ENCODE measurements at places on chromosomes 1 and 21. TPM values are rescaled to one million over a fixed set of nuclear protein-coding genes. Genes with fewer than 3 reads are reported as not detected.

GRCh38 chr1:240109920-240110636, 18.4 kb downstream of the FMN2 start:
- peak; percentile 37 for DNase-seq

DNA sequence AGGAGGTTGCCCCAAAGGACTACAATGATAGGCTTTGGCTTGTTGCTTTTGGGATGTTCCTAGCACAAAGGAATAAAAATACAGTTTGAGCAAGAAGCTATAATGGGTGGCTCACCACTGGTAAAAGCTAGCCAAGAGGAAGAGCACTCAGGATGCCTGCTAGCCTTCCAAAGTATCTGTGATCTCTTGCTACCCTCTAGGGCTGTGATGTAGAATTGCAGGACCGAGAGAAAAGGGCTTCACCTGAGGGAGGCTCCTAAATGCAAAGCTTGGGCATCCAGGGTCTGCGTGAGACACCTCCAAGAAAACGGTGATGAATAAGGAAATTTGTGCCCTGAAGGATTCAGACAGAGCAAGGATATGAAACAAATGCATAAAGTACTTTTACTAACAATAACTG, 17.7 kb downstream of the IVL start:
- peak; percentile 46 for DNase-seq

DNA sequence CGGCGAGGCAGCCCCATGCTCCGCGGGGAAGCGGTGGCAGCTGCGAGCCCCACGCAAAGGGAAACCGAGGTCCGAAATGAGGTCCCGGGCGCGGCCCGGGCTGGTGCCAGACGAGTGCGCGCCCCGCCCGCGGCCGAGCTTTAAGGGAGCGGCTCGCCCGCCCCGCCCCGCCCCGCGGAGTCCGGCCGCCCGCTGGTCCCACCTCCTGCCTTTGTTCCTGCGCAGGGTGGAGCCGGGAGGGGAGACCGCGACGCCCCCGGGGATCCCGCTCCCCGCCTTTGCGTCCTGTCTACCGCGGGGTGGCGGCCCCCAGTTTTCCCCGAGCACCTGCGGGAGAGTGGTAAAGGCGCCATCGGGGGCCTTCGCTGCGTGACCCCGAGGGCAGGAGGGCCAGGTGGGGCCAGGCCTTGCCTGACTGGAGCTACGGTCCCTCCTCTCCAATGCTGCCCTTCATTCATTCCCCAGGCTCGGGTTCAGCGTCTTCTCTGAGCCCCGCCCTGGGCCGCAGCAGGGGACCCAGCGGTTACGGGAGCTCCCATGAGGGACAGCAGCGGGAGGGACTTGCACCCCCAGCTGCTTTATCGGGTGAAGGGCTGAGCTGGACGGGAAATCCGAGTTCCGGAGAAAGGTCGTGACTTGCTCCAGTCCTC, at the start of gene HES2:
Gene HES2 (minus strand): TSS at position 116 of the 650 bp plus-strand sequence. CDS start 99 bp downstream, at position 17.
- DNase-seq: no peak

DNA sequence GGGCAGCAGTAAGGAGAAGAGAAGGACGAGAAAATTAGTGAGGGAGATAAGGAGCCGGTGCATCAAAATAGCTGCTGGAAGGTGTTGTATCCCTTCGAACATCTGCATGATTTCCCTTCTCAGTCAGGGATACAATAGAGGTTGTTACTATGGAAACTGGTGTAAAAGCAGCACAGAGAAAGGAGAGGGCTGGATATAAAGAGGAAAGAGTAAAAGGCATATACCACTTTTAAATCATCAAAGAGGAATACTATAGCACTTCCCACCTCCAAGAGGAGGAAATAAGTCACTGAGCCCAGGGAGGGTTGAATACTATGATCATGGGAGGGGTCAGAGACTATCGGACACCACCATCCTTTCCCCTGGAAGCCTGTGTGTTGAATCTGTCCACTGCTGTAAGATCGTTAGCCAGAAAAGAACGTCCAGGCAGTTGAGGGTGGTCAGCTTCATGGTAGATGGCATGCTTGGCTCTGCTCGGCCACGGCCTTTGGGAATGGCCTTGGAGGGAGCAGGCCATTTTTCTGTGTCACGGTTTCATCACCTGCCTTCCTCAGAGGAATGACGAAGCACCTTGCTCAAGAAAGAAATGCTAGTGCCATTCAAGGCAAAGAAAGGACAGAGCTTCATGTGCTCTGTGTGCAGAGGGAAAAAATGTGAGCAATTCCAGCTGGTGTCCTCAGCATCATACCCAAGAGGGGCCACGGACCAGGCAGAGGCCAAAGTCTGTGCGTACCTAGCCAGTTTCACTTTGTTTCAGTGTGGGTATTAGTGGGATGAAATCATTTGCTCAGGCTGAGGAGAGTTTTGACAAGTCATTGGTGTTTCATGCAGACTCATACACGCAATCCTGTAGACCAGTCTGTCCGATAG, 64.2 kb downstream of the IRF2BP2 start:
- DNase-seq: no peak

DNA sequence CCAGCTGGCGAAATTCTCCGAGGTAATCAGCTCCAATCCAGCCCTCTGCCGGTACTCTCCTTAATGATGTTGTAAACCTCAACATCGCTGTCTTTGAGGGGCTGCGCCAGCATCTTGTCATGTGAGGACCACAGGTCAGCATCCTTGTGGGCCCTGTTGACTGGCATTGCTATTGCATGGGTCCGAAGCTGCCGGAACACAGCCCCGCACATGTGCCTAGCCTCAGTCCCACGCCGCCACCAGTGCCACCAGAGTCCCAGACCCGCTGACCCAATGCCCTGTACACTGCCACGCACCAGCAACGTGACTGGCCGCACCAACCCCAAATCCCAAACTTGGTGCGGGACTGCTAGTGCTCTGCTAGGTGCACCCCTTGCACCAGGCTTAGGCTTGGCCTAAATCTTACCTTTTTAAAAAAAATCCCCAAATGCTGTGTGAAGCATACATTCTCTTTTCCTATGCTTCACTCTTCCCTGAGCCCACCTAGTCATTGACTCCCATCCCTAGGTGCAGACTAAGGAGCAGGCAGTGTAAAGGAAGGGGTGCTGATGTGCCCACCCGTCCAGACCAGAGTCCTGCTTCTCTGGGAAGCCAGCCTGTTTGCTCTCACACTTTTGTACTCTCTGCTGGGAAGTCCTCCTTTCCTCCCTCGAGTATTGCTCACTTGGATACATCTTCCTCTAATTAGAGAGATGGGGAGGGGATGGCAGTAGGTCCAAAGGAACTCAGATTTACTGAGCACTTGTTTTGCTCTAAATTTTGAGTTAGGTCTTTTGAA, 81.9 kb upstream of the ARTN start:
- DNase-seq: no peak

DNA sequence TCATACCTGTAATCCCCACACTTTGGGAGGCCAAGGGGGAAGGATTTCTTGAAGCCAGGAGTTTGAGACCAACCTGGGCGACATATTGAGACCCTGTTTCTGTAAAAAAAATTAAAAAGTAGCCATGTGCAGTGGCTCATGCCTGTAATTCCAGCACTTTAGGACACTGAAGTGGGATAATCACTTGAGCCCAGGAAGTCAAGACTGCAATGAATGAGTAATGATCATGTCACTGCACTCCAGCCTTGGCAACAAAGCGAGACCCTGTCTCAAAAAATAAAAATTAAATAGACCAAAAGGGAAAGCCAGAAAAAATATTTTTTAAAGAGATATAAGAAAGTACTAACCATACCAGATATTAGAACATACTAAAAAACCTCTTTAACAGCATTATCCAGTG, 44.7 kb upstream of the LYPLAL1 start:
- DNase-seq: no peak

- DNase-seq: no peak
These were observed 193.2 kb downstream of the TM2D1 start for GRCh38 chr1:61531716-61532115.

DNA sequence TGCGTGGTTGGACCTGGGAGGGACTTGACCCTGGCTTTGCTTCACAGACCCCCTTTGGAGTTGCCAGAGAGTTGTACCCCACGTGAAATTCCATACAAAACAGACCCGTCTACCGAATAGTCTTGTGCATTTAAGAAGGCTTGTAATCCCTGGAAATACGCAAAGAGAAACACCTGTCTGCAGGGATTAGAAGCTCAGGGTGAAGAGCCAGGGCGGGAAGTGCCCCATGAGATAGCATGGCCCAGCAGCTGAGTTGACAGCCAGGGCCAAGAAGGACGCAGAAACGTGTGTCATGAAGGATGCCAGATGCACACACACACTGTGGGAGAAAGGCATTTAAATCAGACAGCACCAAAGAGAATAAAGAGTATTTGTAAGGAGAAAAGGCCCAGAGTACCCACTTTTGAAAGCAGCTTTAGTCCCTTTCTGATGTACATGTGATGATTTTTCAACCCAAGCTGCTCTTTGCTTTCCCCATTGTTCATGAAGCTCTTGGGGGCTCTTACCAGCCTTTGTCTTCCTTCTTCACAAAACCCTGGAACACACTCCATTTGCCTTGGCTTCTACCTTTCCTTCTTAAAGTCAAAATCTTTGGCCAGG, 46.6 kb downstream of the PCP4 start:
- no peak for DNase-seq

BEND5 gene
- total RNA-seq: 0.45 TPM

SLC9C2 gene
- not detected for total RNA-seq

C1QTNF12 gene
- total RNA-seq: 0.65 TPM

KCNN3 gene
- total RNA-seq: 0.09 TPM

SPRR1A gene
- total RNA-seq: not detected

LRRC71 gene
- not detected for total RNA-seq

LEPR gene
- total RNA-seq: 6.9 TPM

All from fibroblast of the aortic adventitia (primary cell).